ENCODE measurements at places on chromosomes 7 and 10. TPM values are rescaled to one million over a fixed set of nuclear protein-coding genes. Genes with fewer than 3 reads are reported as not detected.

The UCMA gene
- not detected for total RNA-seq

The OPN4 gene
- total RNA-seq: not detected

The TACR2 gene
- total RNA-seq: 0.90 TPM

The CCDC6 gene
- 55.7 TPM for total RNA-seq

The GPRIN2 gene
- 56.2 TPM for total RNA-seq

The RGS10 gene
- 31.0 TPM for total RNA-seq

The SCART1 gene
- 2.6 TPM for total RNA-seq

The CDC14C gene
- total RNA-seq: not detected

- peaks cover 44% of the 10 kb centered on the region for H3K4me1 ChIP-seq
- H3K36me3 ChIP-seq: no peaks in the 10 kb centered on the region
- peak overlapping the region; percentile 88 for H3K27ac ChIP-seq
- H3K4me3 ChIP-seq: no peak overlapping the region
Measured at GRCh38 chr10:3811291-3811870, 26.4 kb upstream of the KLF6 start.

The PAPSS2 gene
- total RNA-seq: 210 TPM

GRCh38 chr7:91383905-91384274, 119.7 kb downstream of the FZD1 start:
- H3K4me3 ChIP-seq: no peak overlapping the region
- no peak overlapping the region for H3K27ac ChIP-seq

DNA sequence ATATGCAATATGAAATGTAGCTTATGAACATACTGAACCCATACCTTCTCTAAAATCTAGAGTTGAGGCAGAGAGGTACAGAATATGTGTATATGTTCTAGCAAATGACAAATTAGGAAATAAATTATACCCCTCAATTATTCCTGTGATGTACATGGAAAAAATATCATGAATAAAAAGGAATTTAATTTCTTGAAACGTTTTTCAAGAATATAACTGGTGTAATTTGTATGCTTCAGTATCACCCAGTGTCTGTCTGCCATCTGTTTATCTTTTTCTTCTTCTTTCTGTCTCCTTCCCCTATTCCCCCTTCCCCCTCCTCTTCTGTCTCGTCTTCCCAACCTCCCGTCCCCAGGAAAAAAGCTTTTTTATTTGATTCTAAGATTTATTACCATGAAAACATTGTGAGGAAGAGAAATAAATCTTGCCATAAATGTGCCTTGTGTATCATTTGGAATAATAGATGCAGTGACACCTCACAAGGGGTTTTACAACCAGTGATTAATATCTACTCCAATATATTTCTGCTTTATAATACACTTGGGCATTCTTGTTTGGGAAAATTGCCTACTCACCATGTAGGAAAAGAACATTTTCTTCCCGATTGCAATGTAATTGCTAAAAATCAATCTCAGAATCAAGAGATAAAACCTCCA, 12.2 kb downstream of the LANCL2 start:
- H3K27me3 ChIP-seq: no peaks in the 10 kb centered on the region
- H3K27ac ChIP-seq: no peak overlapping the region
- no peak overlapping the region for H3K4me3 ChIP-seq
- no peaks in the 10 kb centered on the region for H3K4me1 ChIP-seq

DNA sequence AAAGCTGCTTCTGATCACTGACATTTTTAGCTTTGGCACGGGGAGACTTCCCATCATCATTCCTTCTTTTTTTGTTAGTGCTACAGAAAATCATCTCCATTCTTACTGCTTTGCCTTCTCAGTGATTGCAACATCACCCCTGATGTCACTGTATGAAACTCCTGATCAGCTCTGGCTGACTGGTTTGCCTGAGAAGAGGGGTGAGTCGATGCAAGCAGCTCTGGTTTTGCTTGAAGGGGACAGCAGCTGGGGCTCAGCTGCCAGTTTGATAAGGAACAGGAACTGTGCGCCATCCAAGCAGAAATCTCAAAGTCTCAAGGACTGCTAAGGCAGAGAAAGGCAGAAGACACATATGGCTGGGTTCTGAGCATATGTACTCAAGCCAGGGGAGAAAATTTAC, 808.5 kb upstream of the CELF2 start:
- H3K27ac ChIP-seq: no peak overlapping the region
- no peak for DNase-seq
- no peaks in the 10 kb centered on the region for H3K36me3 ChIP-seq
- no peaks in the 10 kb centered on the region for H3K27me3 ChIP-seq
- no peaks in the 10 kb centered on the region for H3K4me1 ChIP-seq
